ENCODE measurements at places on chromosomes 5 and 9. TPM values are rescaled to one million over a fixed set of nuclear protein-coding genes. Genes with fewer than 3 reads are reported as not detected.

Gene ANKRD31
- not detected for total RNA-seq

Gene STPG3
- total RNA-seq: not detected

Gene ADRB2
- total RNA-seq: 0.70 TPM

Gene FGD3
- total RNA-seq: not detected

Gene CD74
- 24.3 TPM for total RNA-seq

Gene CARTPT
- not detected for total RNA-seq

Gene SPACA9
- 3.2 TPM for total RNA-seq

- DNase-seq: no peak
Measured at GRCh38 chr9:36382484-36382883, 17.6 kb downstream of the RNF38 start.

DNA sequence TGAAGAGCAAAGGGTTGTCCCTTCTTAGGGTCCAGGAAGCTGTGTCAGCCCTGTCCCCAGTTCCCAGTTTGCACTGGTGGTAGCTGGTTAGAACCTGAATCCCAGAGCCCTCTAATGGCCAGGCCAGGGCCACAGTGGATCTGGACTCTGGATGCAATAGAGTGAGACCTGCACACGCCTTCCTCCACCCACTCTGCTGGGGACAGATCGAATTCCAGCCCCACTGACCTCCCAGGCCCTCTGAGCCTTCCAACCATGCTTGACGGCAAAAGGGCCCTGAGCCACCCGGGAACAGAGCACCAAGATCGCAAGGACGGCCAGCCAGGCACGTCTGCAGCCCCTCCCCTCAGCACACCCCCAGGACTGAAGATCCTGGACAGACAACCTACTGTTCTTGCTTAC, 23.7 kb downstream of the NAIF1 start:
- no peak for DNase-seq

- no peak for DNase-seq
Measured at GRCh38 chr5:160774666-160775315, 77.2 kb downstream of the ATP10B start.

- DNase-seq: no peak
Measured at GRCh38 chr5:154779105-154779504, 23.9 kb downstream of the LARP1 start.

GRCh38 chr5:82526540-82526939, 248.4 kb upstream of the RPS23 start:
- DNase-seq: no peak

DNA sequence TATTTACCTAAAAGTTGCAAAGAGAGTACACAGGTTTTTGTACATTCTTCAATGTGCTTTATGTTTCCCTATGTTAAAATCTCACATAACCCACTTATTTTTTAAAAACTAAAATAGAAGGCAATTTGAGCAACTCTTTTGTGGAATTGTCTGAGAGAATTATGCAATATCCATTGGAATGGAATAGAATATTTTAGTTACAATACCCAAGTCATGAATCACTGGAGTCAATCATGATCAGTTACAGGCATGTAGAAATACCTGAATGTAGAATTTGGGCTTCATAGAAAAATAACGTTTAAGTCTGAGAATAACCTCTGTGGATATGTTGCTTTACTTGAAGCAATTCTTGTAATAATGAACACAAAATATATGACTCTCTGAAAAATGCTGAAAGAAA, 143.3 kb downstream of the FGF10 start:
- DNase-seq: no peak

DNA sequence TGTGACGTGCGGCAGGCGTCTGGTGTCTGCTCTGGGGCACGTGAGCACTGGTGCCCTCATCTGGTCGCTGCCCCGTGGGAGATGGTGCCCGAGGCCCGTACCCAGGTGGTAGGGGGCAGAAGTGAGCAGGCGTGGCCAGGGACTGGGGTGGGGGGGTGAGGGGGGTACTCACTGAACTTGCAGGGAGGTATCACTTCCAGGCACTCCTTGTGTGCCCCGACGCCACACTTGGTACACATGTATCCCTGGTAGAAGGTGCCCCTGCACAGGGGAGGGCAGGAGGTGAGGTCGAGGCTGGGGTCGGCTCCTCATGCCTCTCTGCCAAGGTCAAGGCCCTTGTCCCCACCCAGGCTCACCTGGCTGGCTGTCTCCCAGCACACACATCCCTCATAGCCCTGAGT, 45.2 kb upstream of the SARDH start:
- no peak for DNase-seq

DNA sequence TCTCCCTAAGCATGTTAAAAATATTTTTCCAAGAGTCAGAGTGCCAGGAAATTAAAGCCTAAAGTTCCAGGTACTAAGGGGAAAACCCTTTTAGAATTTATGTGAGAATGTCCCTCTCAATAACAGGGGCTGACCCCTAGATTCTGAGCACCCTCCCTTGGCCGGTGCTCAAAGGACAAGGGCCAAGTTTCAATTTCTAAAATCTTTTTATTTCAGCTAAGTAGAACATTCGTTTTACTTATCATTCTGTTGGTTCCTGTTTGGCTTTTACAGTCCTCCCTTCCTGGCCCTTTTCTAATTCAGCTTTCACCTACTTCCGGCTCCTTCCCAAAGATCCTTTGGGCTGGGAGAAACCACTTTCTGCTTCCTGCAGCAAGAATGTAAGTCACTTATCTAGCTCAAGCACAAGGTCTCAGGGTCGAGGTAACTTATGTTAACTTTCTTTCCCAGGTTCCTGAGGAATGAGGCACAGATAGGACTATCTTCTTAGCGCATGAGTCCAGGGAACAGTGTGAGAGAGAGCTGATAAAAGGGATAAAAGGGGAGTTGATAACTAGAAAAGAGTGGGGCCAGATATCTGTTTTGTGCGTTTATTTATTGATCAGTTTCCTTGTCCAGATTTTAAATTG, 34.6 kb upstream of the F2RL2 start:
- no peak for DNase-seq

DNA sequence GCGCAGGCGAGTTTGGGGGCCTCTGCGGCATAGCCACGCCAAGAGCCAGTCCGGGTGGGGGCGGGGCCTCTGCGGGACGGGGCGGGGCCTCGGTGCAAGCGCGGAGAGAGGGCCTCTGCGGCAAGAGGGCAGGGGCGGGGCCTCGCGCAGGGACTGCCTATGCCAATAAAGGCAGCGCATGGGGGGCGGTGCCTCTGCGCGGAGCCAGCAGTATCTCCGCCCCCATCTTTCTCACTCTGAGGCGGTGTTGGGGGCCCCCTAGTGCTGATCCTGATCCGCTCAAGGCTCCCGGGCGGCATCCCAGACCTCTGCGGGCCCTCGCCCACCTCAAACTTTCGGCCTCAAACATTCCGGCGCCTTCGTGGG, 9.2 kb upstream of the GPRIN1 start:
- no peak for DNase-seq

DNA sequence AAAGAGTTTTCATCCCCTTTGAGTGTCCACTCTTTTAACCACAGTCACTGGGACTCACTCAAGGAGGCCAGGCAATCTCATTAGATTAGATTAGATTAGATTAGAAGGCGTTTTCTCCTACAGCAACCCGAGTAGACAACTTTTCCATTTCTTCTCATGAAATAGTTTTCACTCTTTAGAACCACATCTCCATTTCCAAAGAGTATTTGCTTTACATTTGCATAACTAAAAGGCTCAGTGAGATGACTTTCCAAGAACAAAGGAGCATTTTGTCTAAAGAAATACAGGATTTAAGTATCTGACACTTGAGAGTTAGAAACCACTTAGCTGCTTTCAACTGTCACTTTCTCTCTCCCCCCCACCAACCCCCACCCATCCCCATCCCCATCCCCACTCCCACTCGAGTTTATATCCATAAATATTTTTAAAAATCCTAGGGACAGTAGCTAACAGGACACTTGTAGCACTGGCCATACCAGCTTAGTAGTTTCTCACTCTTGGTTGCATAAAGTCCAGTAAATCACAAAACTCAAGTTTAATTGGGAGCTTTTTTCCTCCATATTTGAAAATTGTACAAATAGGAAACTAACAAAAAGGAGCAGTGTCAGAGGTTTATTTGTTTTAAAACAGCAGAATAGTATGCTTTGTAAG, 2202.9 kb upstream of the WWC1 start:
- DNase-seq: no peak

GRCh38 chr9:89993678-89994630, 389.1 kb downstream of the GADD45G start:
- no peak for DNase-seq

DNA sequence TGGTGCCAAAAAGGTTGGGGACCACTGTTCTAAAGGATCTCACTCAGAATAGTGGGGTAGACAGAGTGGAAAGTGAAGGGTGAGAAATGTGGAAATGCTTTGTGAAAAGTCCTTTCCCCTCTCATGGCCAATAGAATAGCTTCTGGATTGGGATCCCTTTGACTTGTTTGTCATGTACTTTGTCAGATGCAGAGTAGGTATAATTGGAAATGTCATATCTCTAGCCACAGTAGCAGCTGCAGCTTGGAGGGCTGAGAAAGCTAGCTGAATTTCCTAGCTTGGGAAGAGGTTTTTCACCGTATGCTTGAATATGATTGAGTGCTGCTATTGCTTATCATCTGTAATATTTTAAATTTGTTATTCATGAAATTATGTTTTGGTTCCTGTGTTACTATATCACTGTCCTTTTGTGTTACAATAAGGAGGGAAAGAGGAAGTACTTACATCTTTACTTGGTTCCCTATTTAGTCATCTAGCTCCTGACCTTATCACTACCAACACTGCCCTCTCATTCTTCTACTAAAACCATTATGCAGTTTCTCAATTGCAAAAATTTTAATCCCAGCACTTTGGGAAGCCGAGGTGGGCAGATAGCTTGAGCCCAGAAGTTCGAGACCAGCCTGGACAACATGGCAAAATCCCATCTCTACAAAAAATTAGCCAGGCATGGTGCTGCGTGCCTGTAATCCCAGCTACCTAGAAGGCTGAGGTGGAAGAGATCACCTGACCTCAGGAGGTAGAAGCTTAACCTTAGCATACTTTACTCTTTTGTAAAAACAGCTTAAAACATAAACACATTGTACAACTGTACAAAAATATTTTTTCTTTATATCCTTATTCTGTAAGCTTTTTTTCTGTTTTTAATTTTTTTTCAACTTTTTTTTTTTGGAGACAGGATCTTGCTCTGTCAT, 12.4 kb downstream of the SLC30A5 start:
- DNase-seq: no peak

- no peak for DNase-seq
Measured at GRCh38 chr9:132784286-132784830, 93.7 kb downstream of the AK8 start.

DNA sequence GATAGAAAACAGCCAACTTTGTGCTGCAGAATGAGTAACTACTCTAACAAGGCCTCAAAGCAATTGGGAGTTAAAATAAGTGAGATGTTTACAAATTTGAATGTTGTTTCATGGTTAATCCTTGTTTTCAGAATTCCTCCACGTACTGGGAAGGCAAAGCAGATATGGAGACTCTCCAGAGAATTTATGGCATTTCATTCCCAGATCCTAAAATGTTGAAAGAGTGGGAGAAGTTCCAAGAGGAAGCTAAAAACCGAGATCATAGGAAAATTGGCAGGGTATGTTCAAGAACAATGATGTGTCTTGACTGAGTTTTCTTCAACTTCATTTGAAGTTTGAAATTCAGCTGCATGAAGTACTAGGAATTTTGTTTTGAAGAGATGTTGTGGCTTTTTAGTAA, 16.4 kb downstream of the TARS1 start:
- DNase-seq: no peak

GRCh38 chr9:88011005-88011766, 36.9 kb upstream of the CDK20 start:
- DNase-seq: no peak

- no peak for DNase-seq
Measured at GRCh38 chr5:148861088-148861487, 34.7 kb downstream of the ADRB2 start.

DNA sequence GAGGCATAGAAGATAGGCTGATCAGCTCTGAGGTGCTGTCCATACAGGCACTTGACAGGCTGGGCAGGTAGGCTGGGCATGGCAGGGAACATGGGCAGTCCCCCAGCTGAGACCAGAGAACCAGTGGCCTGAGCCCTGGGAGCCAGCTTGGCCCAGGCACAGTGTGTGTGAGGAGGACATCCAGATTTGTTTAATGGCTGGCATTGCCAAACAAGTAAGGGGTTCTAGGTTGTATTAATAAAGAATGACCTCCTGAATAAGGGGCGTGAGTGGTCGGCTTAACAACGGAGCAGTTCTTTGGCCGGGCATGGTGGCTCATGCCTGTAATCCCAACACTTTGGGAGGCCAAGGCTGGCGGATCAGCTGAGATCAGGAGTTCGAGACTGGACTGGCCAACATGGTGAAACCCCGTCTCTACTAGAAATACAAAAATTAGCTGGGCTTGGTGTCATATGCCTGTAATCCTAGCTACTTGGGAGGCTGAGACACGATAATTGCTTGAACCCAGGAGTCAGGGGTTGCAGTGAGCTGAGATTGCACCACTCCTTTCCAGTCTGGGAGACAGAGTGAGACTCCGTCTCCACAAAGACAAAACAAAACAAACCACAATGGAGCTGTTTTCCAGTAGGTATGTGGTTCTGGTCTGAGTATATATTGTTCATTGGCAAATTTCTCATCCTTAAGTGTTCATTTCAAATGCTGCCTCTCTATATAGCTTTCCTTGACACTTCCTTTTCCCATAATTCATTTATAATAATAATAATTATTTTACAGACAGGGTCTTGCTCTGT, 56.2 kb downstream of the ANGPTL2 start:
- DNase-seq: no peak

DNA sequence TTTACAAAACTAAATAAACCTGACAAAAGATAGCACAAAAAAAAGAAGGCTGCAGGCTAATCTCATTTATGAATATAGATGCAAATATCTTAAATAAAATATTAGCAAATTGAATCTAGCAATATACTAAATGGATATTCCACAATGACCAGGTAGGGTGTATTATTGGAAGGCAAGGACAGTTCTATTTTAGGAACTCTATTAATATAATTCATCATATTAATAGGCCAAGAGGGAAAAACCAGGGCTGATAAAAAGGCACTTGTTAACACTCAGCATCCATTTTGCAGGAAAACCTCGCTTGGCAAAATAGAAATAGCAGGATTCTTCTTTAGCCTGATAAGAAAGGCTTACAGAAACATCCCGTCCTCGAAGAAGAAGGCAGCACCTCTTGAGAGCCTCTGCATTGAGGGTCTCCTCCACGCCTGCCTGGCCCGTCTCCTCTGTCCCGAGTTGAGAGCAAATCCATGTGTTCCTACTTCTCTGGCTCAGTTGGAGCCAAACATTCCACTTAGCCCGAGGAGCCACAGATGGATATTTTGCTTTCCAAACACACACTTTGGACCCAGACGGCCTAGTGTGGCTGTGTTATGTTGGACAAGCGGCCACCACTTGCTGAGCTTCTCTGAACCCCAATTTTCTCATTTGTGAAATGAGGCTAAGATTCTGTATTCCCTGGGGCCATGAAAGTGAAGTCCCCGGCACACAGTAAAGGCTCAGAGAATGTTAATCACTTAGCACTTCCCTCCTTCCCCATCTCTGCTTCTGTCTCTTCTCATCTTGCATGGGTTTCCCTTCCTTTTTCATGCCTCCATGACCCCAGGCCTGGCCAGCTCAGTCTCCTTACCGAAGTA, 181.8 kb upstream of the MVB12B start:
- no peak for DNase-seq

- DNase-seq: no peak
Measured at GRCh38 chr5:67002832-67003684, 193.5 kb downstream of the CD180 start.

GRCh38 chr9:95502248-95502647, 14.5 kb downstream of the PTCH1 start:
- DNase-seq: no peak

All from glomerular endothelial cell (primary cell).